HT1080 (cell line): ENCODE measurements at places on chromosomes 6 and 20. TPM values are rescaled to one million over a fixed set of nuclear protein-coding genes. Genes with fewer than 3 reads are reported as not detected.

DNA sequence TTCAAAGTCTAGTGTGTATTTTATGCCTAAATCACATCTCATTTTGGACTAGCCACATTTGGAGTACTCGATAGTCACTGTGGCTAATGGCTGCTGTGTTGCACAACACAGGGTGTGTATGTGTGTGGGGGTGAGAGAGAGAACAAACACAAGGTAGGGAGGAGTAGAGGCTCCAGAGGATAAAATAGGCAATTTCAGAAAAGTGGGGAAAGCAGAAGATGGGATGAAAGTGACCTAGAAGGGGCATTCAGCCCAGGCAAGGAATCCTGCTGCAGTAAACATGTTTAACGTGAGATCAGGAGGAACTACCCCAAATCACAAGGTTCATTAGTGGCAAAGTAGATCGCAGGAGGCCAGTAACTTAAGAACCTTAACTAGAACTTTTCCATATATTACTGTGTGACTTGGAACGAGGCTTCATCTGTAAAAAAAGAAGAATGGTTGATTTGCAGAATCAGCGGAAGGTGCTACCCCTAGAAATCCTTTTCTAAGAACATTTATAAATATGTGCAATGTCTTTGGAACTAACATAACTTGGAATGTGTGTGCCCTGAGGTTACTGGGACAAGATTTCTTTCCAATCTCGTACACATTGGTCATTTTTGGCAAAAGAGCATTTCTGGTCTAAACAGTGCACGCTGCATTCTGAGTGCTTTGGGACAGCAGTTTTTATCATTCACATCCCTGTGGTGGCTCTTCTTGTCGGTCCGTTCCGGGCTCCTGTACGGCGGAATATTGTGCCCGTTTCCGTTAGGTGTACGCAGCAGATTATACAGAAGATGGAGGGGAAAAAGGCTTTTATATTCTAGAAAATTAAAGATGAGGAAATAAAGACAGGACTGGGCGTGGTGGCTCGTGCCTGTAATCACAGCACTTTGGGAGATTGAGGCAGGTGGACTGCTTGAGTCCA, 2.6 kb downstream of the DUSP22 start:
- DNase-seq: no peak

DNA sequence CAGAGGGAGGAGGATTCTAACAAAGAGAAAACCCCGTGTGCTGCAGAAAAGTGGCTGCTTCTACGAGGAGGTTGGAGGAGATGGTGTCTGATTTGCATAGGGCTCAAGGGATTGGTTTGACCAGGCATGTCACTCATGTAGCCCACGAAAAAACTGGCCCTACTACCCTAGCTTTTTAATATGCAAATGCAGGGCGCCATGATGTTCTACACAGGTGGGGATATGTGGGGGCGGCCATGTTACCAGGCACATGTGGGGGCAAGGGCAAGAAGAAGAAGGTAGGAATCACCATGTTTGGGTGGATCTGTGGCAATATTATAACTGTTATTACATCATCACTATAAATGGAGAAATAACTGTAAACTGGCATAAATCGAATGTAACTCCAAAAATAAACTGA, 9.9 kb downstream of the KIAA1755 start:
- no peak for DNase-seq

DNA sequence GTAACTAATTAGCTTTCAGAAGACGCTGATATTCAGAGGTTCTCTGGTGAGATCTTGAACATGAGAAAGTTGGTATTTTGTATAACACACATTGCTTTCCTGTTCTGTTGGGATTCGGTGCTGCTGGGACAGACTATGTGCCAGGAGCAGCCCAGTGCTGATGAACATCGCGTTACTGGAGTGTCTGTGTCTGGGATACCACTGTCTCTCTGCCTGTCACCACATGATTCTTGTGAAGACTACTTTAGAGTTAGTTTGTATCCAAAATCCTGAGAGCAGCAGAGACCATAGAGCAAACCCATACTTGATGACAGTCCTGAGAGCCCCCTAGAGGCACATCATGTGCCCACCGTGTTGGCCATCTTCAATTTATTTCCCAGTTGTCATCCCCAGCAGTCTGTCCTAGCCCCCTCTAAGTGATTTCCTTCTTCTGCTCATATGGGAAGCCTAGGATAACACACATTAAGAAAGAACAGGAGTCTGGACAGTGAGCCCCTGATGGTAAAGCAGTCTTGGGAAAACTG, 41.8 kb upstream of the TINAG start:
- no peak for DNase-seq

The ISM1 gene
- 1.0 and 2.6 TPM in 2 replicates for total RNA-seq
